A549 treated with GW870086 at 1 μM for 4 hours (cell line): ENCODE measurements at places on chromosomes 11 and 22. TPM values are rescaled to one million over a fixed set of nuclear protein-coding genes. Genes with fewer than 3 reads are reported as not detected.

NCF4 gene
- total RNA-seq, result 0.09 to 0.33 TPM in 2 of 5 replicates, not detected in the others

INPP5J gene
- total RNA-seq, result 0.46 to 0.57 TPM (median 0.51 TPM) in 5 replicates

STK33 gene
- total RNA-seq, result 3.8 to 4.9 TPM (median 4.4 TPM) in 5 replicates

KLHL22 gene
- 7.0 to 11.2 TPM (median 10.2 TPM) in 5 replicates for total RNA-seq

RAB38 gene
- total RNA-seq, result 0.81 to 1.4 TPM (median 1.1 TPM) in 5 replicates

SLC22A12 gene
- not detected in 5 replicates for total RNA-seq

OVOL1 gene
- 0.05 to 0.09 TPM (median 0.08 TPM) in 3 of 5 replicates, not detected in the others for total RNA-seq

KRTAP5-1 gene
- total RNA-seq, result not detected in 5 replicates

OVCH2 gene
- total RNA-seq, result not detected in 5 replicates

SHANK2 gene
- 6.3 to 10.5 TPM (median 8.3 TPM) in 5 replicates for total RNA-seq

VWCE gene
- 0.61 to 0.90 TPM (median 0.68 TPM) in 5 replicates for total RNA-seq

EFCAB6 gene
- total RNA-seq, result 0.17 to 0.69 TPM (median 0.45 TPM) in 5 replicates

PTGDR2 gene
- total RNA-seq, result 0.09 to 0.15 TPM (median 0.12 TPM) in 4 of 5 replicates, not detected in the other

E2F8 gene
- 5.6 to 7.0 TPM (median 6.2 TPM) in 5 replicates for total RNA-seq

OR51E1 gene
- not detected in 5 replicates for total RNA-seq

BCO2 gene
- 0.53 to 1.0 TPM (median 0.77 TPM) in 5 replicates for total RNA-seq

LDLRAD3 gene
- 22.8 to 27.8 TPM (median 25.6 TPM) in 5 replicates for total RNA-seq

APOA1 gene
- 0.24 to 0.49 TPM in 2 of 5 replicates, not detected in the others for total RNA-seq

PGA3 gene
- total RNA-seq, result not detected in 5 replicates
